ENCODE measurements at places on chromosomes 16 and 17. TPM values are rescaled to one million over a fixed set of nuclear protein-coding genes. Genes with fewer than 3 reads are reported as not detected.

DNA sequence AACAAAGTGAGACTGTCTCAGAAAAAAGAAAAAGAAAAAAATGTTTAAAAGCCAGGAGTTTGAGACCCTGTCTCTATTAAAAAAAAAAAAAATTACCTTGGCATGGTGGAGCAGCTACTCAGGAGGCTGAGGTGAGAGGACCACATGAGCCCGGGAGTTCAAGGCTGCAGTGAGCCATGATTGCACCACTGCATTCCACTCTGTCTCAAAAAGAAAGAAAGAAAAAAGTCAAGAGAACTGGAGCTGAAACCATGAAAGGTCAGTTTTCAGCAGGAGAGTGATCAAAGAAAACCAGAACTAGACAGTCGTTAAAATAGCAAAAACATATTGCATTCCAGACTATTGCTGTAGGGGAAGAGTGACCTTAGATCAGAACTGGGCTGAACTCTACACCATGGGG, 8.8 kb downstream of the QPRT start:
- no peak for DNase-seq

DNA sequence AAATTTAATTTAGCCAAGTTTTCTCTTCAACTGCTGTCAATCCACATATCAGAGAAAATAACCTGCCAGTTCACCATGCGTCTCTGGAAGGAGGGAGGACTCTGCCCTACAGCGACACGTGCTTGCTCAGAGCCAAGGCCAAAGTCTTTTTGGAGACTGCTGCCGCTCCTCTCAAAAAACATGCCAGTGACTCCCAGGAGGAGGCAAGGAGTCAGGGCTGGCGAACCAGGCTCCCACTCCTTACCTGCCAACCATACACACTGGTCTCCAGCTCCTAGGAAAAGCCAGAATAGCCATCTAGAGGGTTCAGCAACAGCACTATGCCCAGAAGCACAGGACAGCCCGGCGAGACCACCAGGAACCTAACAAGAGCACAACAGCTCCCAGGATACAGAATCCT, 73.0 kb downstream of the ANKRD11 start:
- no peak for DNase-seq

- no peak for DNase-seq
Observed at GRCh38 chr17:36545077-36545464, 352 bp downstream of the GGNBP2 start.

The CSH1 gene
- not detected for total RNA-seq

GRCh38 chr16:87439926-87440325, 47.8 kb downstream of the MAP1LC3B start:
- DNase-seq, result no peak

The TP53TG3B gene
- total RNA-seq, result not detected

The SMPD3 gene
- 0.16 TPM for total RNA-seq

The C17orf100 gene
- total RNA-seq, result 1.1 TPM

DNA sequence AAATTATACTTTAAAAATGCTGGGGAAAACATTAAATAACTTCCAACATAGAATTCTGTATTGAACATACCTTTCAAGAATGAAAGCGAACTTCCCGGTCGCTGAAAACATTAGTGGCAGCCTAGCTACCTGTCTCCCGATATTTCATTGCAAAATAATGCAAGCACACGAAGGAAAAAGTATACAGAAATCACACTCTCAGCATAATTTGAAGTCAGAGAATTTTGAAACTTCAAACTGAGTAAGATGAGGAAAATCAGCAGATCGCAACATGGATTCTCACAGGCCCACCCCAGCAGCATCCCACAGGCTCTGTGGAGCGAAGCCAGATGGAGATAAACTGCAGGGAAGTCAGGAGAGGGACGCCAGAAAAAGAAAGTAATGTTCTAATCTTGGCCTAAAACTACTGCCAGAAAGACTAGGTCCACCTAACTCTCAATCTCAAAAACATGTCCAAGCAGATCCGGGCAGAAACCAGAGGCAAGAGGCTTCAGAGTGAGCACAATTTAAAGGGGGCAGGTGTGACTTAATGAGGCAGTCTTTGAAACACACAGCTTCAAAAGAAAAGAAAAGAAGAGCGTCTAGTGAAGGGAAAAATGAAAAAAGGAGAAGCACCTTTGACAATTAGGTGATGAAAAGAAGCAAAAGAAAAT, 4.8 kb upstream of the GOSR1 start:
- DNase-seq, result no peak

DNA sequence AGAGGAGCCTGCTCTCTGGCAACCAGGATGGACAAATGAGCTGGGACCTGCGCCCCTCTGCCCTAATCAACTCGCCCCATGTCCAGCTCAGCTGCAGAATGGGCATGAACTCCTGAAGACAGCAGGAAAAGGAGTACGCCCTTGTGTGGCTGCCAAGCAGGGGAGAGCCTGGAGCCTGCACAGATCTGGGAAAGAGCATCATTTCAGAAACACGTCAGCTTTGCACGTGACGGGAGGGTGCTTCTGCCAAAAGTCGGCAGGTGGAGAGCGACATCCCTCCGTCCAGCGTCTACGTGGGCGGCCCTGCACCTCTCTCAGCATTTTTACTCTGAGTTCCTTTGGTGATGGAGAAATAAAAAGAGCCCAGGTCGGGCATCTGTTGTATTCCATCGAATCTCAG, 18.5 kb downstream of the NME3 start:
- DNase-seq, result no peak

- DNase-seq, result peak; percentile 26
Observed at GRCh38 chr17:36088670-36089338, 1.1 kb downstream of the CCL3 start.

- DNase-seq, result no peak
Observed at GRCh38 chr16:87243478-87243877, 73.7 kb downstream of the C16orf95 start.

GRCh38 chr17:9868552-9868951, 36.5 kb downstream of the RCVRN start:
- DNase-seq, result no peak

DNA sequence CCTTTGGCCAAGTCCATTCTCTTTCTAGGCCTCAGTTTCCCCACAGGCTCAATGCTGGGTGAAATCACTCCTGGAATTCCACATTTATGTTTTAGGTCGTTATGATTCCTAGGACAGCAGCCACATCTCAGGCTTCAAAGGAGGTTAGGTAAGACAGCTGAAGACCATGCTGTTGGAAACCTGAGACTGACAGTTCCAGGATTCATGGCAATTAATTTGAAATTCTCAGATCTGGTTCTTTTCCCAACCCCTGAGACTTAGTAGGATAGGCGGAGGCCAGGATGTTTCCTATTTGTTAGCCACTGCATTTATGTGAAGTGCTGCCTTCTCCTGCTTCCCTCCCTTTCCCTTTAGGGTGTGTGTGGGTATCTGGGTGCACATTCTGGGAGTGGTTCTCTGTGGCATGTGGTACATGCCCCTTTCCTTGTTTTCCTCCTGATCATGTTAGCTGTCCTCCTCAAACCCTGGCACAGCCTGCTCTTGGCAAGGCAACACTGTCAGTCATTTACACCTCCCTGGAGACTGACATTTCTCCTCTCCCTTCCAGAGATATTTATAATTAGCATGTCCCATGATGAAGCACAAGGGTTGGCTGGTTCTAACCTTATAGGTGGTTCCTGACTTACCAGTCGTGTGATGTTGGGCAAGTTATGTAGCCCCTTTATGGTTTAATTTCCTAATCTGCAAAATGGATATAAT, 91.4 kb upstream of the SALL1 start:
- DNase-seq, result no peak

The CSH2 gene
- not detected for total RNA-seq

GRCh38 chr17:64024215-64024654, 3.8 kb upstream of the ICAM2 start:
- DNase-seq, result no peak

DNA sequence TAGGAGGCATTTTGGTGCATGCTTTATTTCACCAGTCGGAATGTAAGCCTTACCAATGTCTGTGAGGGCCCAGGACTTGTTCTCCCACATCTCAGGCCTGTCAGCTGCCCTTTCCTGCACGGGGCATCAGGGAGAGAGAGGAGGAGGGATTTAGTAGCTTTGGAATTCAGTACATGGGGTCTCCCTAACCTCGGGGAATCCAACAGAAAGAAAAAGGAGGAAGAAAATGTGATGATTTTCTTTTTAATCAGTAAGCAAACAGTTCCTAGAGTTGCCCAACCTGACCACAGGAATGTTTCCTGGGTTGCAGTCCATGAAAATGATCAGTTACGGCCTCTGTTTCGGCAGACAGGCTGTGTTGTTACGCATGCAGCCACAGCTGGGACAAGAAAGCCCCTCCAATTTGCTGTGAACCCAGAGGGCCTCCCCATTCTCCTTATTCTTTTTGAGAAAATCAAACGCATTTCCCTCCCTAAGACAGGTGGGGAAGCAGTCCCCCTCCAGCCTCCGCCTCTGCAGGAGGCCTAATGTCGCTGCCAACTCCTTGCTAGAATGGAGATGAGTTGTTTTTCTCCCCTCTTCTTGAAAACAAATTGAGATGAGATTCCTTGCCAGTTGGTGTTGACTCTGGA, 53.1 kb upstream of the TANGO6 start:
- no peak for DNase-seq

- no peak for DNase-seq
Observed at GRCh38 chr16:337437-337836, 15.1 kb downstream of the AXIN1 start.

The HIGD1B gene
- not detected for total RNA-seq

DNA sequence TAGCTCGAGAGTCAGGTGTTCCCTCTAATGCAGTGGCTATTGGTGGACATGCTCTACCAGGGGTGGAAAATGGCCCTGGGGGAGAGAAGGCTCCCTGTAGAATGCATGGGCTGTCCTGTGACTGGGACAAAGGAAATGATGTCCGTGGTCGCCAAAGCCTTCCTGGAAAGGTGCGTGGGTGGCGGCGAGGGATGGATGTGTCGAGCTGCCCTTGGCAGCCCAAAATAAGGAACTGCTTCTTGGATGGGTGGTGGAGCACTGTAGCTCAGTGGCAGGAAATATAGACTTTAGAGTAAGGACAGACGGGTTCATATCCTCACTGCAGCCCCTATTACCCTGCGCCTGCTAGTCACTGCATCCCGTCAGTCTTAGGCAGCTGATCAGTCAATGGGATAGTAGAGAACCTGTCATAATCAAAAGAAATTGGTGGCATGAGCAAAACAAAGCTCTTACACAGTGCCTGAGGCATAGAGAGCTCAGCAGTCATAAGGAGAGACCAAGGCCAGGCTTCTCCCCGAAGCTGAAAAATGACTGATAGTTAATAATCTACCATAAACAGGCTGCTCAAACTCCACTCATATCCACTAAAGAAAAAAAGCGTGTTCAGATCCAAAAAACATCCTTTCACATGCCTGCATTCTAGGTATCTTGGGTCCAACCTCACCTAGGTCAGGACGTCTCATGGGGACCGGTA, 123.5 kb upstream of the PLCG2 start:
- DNase-seq, result no peak

The KRTAP3-2 gene
- not detected for total RNA-seq

DNA sequence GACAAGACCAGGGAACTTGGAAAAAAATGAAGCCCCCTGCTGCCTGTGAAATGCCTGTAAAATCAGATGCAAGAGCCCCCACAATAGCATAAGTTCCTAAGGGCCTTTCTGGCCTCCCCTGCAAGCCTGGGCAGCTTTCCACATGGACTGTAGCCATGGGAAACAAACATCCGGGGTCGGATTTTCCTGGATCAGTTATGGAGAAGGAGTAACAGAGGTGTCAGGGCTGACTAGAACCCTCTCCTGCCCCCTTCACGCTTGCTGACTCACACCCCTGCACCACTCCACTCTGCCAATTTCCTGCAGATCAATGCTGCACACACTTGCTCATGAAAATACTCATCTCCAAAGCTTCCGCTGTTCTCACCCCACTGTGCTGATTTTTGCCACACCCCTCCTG, 258.6 kb downstream of the CBLN1 start:
- no peak for DNase-seq

DNA sequence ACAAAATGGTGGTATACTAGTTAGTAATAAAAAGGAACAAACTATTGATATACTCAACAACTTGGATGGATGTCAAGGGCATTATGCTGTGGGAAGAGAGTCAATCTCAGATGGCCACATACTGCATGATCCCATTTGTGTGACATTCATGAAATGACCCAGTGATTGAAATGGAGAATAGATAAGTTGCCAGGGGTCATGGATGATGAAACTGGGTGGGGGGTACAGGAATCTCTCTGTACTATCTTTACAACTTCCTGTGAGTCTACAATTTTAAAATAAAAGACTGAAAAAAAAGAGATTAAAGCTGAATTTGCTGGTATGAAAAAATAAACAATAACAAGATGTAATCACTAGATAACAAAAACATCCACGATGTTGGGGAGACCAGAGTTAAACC, 70.5 kb upstream of the CDYL2 start:
- no peak for DNase-seq

DNA sequence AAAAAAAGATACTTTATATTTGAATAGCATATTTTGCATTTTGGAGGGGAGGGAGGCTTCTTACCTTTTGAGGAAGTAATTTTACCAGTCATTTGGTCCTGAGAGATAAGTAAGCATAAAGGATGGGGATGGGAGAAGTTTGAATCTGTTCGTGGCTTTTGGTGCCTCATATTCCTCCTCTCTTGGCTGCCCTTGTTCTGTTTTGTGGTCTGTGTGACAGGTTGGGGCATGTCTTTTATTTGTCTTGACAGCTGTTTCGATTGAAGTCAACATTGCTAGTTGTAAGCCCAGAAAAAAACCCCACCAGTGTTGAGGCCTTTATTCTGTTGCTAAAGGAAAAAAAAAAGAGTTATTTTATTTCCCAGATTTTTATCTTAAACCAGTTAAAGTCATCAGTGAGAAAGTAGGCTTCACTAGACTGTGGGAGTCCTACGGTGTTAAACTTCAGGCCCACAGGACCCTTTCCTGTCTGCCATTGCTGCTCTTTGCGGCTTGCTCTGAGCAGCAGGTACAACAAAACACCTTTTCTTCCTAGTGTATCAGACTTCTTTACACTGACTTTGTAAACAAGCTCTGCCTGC, 11.4 kb downstream of the SLC7A6 start:
- DNase-seq, result peak; percentile 59

DNA sequence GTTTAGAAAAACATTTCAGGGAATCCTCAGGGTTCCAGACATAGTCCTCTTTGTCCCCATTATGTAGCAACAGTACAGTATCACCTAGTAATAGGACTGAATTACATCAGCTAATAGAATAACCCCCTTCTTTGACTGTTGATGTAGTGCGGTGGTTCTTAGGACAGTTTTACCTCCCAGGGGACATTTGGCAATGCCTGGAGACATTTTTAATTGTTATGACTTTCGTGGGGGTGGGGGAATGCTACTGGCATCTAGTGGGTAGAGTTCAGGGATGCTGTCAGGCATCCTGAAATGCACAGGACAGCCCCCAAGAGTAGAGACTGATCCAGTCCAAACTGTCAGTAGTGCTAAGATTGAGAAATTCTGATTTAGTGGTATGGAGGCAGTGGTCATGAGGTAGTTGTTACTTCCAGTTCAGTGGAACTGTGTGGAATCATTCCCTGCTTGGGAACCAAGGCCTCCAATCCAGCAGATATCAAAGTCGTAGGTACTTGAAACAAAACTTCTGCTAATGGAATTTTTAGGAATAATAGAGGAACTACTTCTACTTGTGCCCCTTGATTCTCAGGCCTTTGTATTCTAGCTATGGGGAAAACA, 20.3 kb downstream of the NF1 start:
- DNase-seq, result no peak

Data from activated CD8-positive, alpha-beta T cell treated with anti-CD3 and anti-CD28 coated beads for 36 hours (primary cell).